ENCODE measurements at places on chromosomes 7 and 10.

DNA sequence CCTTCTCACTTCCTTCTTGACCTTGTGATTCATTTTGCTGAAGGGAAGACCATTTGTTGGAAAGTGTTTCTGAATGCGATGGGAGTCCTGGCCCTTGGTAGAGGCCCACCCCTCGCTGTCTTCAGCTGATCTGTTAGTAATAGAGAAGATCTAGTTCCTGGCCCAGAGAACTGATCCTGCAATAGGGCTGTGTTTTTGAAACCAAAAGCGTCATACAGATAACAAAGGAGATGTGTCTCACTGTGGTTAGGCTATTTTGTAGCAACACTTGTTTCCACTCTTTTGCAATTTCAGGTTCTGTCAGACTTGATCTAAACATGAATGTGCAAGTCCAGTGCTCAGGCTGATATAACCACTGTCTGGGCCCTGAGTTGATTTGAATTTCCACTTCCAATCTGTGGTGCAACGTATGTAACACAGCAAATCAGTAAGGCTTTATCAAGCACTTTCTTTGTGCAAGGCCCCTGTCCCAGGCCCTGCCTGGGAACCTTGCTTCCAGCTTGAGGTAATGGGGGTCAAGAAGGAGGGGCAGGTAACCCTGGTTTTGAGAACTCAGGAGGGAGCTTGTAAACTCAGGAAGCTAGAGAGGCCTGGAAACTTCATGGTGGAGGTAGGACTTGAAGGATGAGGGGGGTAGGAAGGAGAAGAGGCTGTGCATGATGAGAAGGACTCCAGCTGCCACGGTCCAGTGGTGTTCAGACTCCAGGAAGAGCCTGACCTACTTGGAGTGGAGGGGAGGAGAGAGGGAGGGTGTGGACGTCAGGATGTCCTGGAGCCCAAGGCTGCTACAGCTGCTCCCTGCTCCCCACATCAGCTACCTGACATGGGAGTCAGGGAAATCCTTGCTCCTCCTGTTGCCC, 42.2 kb upstream of the SRGN start:
- DNase-seq: no peak

DNA sequence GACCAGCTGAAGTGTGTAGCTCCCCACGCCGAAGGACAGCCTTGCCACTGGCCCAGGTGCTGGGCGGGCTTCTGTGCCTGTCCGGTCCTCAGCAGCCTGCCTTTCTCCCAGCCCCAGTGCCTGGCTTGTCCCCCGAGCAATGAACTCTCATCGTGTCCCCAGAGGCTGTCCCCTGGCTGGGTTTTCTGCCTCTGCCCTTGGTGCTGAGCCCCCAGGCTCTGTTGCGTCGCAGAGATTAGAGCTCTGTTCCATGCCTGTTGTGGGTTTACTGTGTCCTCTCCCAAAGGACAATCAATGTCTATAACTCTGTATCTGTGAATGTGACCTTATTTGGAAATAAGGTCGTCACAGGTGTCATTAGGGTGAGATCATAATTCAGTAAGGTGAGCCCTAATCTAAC, 226.1 kb upstream of the SHH start:
- no peak for DNase-seq

DNA sequence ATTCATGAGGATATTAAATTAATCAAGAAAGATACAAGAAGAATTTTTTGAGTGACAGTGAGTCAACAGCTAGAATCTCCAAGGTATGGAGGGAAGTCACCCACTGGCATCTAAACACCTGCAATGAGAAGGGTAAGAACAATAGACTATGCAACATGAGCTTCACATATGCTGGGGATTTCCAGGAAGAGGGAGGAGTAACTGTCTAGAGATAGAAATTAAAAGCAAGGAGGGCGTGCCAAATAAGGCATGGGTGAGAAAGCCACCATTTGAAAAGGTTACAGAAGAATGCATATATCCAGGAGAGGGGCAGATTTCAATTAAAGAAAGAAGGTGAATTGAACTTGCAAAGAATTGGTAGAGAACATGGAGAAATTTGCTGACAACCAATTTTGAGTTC, 365.7 kb downstream of the GPR37 start:
- no peak for DNase-seq

- no peak for DNase-seq
Observed at GRCh38 chr7:42964293-42964692, 32.1 kb downstream of the MRPL32 start.

GRCh38 chr10:129258283-129258923, 208.6 kb upstream of the MGMT start:
- no peak for DNase-seq

GRCh38 chr7:12369756-12370155, 33.9 kb downstream of the VWDE start:
- DNase-seq: no peak

DNA sequence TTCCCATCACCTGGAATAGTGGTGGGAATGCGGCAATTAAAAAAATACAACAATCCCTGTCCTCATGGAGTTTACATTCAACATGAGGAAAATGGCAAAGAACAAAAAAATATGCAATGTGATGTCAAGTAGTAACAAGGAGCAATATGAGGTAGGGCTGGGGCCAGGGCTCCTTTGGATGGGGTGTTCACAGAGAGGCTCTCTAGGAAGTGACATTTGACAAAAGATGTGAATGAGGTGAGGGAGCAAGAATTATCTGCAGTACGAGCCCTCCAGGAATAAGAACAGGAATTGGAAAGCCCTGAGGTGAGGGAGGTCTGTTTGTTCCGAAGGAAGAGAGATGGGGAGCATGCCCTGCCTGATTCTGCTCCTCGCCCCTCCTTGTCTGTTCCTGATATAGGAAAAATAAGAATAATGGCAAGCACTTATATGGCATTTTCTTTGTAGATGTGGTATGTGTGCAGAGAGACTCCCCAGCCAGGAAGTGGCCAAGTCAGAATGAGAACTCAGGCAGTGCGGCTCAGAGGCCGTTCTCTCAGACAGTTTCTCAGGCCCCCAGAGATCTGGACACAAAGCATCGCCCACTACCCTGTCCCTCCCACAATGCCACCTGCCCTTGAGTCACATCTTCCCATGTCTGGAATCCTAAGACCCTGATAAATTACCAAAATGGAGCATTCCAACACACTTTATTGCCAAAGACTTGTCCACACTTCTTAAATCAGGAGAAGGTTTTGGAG, 105.6 kb downstream of the APBB1IP start:
- no peak for DNase-seq

- DNase-seq: no peak
Observed at GRCh38 chr10:118569241-118569881, 26.1 kb downstream of the PRLHR start.

DNA sequence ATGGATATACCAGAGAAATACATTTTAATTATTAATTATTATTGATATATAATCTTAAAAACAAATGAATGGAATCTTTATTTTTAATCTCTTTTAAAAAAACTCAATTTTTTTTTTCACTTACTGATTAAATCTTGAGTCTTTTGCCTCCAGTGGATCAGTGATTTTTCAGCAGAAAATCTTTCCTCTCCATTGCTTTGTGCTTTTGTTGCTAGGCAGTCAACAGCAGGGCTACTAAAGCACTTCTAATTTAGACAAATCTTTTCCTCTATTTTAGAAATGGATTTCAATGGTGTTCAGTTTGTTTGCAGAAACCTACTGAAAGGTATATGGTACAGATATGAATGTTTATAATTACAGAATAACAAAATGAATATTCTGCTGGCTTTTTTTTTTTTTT, 143.6 kb downstream of the ST7 start:
- DNase-seq: no peak

GRCh38 chr7:19181634-19182033, 36.4 kb upstream of the FERD3L start:
- no peak for DNase-seq

DNA sequence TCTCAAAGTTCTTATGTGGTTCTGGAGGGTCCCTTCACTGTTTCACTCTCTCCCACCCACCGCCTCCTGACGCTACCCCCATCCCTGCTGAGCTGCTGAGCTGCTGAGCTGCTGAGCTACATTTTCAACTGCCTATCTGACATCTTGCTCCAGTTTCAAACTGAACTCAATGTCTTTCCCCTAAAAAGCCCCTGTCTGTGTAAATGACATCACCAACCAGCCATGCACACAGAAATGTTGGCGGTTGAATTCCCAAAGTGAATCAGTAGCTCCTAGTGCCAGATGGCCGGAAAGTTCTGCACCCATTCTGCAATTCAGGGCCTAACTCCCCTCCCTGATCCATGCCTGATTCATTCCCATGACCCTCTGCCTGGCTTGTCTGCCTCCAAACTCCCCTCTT, 71.2 kb downstream of the WNT2 start:
- no peak for DNase-seq

DNA sequence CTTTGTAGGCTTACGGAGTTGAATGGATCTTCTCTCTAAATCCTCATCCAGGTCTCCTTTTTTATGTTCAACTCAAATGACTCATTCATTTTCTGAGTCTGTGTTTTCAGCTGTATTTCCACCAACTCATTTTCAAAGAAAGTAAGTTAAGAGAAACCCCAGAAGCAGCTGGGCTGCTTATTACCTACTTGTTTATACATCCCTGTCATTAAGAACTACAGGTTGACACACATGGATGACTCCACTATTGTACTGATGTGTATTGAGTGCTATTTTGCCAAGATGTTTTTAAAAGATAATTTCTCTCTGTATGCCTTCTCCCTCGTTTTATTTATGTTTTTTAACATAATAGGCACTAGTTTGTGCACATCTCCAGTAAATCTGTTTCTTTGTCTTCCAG, 41.9 kb downstream of the DGKI start:
- no peak for DNase-seq
